GDM1 (cell line): ENCODE measurements at places on chromosomes 7 and 10.

DNA sequence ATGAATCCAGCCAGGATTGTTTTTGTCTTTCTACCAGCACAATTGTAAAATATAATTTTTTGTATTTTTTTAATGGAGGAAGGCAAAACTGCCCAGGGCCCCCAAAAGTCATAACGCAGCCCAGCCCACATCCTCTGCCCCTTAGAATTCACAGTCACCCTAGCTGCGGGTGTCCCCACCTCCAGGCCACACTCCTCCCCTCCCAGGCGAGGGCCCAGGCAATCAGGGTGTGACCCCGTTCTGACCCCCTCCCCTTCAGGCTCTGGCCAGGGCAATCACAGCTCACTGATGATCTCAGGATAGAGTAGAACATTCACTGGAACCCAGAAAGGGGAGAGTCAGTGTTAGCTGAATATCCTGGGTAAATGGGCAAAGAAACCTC, 92.0 kb upstream of the MACROH2A2 start:
- no peak for DNase-seq

GRCh38 chr10:8577686-8578085, 523.2 kb downstream of the GATA3 start:
- DNase-seq: no peak

DNA sequence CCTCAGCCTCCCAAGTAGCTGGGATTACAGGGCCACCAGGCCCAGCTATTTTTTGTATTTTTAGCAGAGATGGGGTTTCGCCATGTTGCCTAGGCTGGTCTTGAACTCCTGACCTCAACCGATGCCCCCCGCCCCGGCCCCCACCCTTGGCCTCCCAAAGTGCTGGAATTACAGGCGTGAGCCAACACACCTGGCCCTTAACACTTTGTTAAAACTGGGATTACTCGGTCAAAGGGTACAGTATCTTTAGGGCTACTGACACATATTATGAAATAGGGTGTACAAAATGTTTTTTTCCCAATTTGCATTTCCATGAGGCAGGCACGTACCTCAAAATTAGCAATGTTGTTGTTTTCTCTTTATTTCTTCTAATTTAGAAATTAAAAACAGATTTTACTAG, 11.5 kb downstream of the NUDT5 start:
- DNase-seq: no peak

- DNase-seq: no peak
Measured at GRCh38 chr7:44148166-44148565, 7.0 kb upstream of the MYL7 start.

DNA sequence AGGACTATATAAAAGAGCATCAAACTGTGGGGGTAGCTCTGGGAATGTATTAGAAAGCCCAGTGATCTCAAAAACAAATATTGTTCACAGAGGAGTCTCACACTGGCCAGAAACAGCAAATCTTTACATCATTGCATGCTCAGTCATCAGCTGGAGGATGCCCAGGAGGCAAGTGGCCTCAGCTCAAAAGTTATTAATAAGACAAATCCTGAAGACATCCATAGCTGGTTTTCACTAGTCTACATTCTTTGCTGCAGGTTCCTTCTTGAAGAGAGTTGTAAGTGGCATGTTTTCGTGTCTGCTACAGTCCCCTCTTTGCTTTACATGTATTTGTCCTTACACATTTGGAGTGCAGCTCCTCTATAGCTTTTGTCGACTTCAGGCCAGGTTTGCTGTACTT, 8.6 kb upstream of the CCDC7 start:
- no peak for DNase-seq

DNA sequence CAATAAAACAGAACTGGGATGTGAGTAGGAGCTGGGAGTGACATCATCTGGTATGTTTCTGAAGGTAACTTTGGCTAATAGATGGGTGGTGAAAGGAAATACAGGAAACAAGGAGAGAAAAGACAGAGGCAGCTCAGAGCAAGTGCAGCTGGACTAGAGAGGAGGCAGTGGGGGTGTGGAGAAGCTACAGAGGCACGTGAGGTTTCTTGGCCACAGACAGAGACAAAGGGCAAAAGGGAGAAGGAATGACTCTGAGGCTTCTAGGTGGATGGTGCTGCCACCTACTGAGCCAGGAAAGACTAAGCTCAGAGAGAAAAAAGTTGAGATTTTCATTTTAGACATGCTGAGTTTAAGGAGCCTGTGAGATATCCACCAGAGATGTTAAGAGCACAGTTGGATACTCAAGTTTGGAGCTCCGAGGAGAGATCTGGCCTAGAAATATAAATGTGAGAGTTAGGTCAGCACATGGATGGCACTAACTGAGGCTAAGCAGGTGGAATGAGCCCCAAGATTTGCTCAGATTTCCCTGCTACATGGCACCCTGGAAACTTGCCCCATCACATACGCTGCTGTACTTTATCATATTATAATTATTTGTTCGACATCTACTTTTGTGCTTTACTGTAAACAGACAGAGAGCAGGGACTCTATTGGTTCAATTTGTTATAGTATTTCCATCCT, 293.0 kb upstream of the IMMP2L start:
- peak; percentile 32 for DNase-seq

DNA sequence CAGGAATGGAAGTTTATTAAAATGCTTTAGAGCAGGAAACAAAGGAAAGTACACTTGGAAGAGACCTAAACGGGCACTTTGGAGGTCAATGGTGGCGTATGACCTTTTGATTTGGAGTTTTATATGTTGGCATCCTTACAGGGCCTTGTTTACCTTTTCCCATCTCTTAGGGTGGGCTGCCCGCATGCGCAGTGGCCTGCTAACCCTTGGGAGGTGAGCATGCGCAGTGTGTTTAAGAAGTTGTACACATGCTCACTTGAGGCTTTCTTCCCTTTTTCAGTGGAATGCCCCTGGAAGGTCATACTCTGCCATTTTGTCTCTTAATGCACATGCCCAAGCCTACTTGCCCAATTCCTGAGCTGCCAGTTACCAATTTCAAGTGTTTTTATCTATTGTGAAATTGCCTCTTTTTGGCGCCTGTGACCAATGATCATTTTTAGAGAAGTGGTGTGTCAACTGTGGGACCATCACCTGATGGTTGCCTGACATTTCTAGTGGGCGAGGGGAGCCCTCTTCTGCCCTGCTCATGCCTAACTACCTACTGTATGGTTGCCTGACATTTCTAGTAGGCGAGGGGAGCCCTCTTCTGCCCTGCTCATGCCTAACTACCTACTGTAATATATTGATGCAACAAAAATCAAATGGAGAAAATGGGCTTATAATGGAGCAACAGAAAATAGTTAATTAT, 138.0 kb downstream of the PPP1R9A start:
- no peak for DNase-seq

DNA sequence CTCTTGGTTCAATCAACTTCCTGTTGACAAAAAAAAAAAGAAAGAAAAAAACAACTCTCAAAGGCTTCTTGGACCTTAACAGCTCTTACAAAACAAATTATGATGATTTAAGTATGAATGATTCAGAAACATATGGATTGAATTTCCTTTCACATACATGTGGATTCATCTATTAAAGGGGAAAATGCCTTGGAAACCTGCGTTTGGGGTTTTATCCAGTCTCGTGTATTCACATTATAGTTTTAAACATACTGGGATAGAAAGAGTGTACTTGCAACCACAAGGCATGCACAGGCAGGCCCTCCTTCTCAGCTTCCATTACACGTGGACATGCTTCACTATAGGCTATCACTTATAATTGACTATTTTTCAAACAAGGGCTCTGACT, 286.7 kb downstream of the INHBA start:
- no peak for DNase-seq
